Spleen (tissue), 13 donors: ENCODE measurements at places on chromosomes 16 and 17. TPM values are rescaled to one million over a fixed set of nuclear protein-coding genes. Genes with fewer than 3 reads are reported as not detected.

DNA sequence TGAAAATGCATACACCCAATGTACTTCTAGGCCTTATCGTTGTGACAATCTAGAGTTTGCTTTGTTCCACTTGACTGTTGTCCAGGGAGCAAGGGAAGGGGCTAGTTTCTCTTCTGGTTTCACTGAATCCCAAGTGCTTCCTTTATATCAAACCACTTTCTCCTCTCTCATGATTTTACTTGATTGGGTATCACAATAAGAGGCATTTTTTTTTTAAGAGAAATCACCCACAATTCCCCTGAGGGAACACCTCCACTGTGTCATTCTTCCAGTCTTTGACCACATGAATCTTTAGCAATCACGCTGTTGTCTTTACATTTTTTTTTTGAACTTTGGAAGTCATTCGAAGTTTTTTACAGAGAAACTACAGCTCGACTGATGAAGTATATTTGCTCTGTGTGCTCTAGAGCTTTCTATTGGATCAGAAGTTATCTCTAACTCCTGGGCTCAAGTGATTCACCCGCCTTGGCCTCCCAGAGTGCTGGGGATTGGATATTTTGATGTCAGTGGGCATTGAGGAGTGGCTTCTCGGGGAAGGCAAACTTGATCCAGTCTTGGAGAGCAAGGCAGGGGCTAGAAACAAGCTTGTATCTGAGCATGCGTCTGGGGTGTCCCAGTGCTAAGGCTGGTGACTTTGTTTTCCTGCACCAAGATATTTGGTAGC lies 3.0 kb downstream of the CDH1 start:
- peaks cover 40% of the 10 kb centered on the region for H3K4me1 ChIP-seq
- no peak overlapping the region for H3K27ac ChIP-seq
- no peak for DNase-seq
- no peaks in the 10 kb centered on the region for H3K36me3 ChIP-seq
- no peak overlapping the region for H3K4me3 ChIP-seq
- peaks cover 27% of the 10 kb centered on the region for H3K27me3 ChIP-seq

METRNL gene
- 48.1 TPM for total RNA-seq

- H3K27me3 ChIP-seq = no peaks in the 10 kb centered on the region
- peaks cover 5% of the 10 kb centered on the region for H3K36me3 ChIP-seq
- peaks cover 13% of the 10 kb centered on the region for H3K4me1 ChIP-seq
- H3K27ac ChIP-seq = no peak overlapping the region
Observed at GRCh38 chr17:42797067-42798007, 1.2 kb downstream of the COA3 start.

DNA sequence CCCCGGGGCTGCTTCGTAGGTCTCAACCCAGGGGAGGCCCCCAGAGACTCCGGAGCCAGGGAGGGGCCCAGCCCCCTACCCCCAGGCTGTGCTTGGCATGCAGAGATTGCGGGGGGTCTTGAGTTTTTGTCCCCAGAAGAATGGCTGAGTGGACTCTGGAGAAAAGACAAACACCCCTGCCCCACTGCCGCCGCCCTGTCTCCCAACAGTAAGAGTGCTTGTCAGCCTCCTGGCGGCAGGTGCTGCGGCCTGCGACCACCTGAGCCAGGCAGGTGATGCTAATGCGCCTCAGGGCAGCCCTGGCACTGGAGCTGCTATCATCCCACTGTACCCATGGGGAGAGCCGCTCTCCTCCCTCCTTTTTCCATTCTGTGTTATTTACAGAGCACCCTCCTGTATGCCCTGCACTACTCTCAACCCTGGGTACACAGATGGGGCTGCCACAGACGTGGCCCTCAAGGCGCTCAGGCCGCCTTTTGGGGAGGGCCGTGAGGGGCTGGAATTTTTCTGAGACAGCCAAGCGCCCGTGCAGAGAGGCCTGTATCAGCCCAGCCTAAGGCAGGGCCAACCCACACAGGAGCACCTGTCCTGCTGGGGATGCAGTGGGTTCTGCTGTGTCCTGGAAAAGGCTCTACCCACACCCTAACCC lies 2.6 kb upstream of the IL17C start:
- no peak overlapping the region for H3K4me3 ChIP-seq
- H3K27me3 ChIP-seq = peaks cover 16% of the 10 kb centered on the region
- H3K4me1 ChIP-seq = peaks cover 60% of the 10 kb centered on the region
- H3K36me3 ChIP-seq = peaks cover 18% of the 10 kb centered on the region
- DNase-seq = peak; percentile 75

GRCh38 chr17:1473841-1474240 lies 17.8 kb upstream of the CRK start:
- no peak for DNase-seq
- H3K27me3 ChIP-seq = no peaks in the 10 kb centered on the region
- H3K4me3 ChIP-seq = no peak overlapping the region

DNA sequence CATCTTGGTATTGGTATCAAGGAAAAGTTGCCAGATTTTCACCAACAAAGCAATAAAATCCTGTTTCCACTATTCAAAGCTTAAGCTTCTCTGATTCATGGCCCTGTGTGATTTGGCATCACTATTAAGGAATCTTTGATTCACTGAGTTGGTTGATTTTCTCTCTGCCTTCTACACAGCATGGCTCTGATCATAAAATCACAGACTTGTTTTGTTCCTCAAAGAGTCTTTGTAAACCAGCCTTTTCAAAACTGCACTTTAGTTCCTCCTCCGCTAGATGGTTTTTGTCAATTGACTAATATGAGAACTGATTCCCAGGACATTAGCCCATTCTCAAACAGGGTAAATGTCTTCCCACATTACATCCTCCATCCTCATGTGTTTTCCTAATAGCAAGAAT lies 197.6 kb downstream of the DNAH9 start:
- no peak overlapping the region for H3K27ac ChIP-seq
- H3K27me3 ChIP-seq = no peaks in the 10 kb centered on the region
- no peaks in the 10 kb centered on the region for H3K36me3 ChIP-seq
- no peak overlapping the region for H3K4me3 ChIP-seq
- no peaks in the 10 kb centered on the region for H3K4me1 ChIP-seq

- H3K4me3 ChIP-seq = no peak overlapping the region
- no peaks in the 10 kb centered on the region for H3K27me3 ChIP-seq
- peaks cover 61% of the 10 kb centered on the region for H3K4me1 ChIP-seq
- H3K36me3 ChIP-seq = no peaks in the 10 kb centered on the region
Observed at GRCh38 chr17:57940653-57941329, 14.4 kb downstream of the CUEDC1 start.

- no peak overlapping the region for H3K4me3 ChIP-seq
- H3K36me3 ChIP-seq = no peaks in the 10 kb centered on the region
- no peak for DNase-seq
- H3K27ac ChIP-seq = no peak overlapping the region
- no peaks in the 10 kb centered on the region for H3K27me3 ChIP-seq
- no peaks in the 10 kb centered on the region for H3K4me1 ChIP-seq
Observed at GRCh38 chr16:54143934-54144571, 142.5 kb downstream of the IRX3 start.

- H3K36me3 ChIP-seq = no peaks in the 10 kb centered on the region
- H3K4me1 ChIP-seq = peaks cover 15% of the 10 kb centered on the region
- peak; percentile 90 for DNase-seq
- H3K27ac ChIP-seq = peak within 1 kb of the TSS; percentile 43
Observed at GRCh38 chr16:28609631-28610594, at the start of gene SULT1A1. Gene SULT1A1 (minus strand): TSS chr16:28610044. CDS start chr16:28608855, 1,189 bp downstream.

CCDC78 gene
- 3.1 TPM for total RNA-seq

- DNase-seq = no peak
- H3K4me1 ChIP-seq = peaks cover 26% of the 10 kb centered on the region
Observed at GRCh38 chr17:37816950-37817349, 72.1 kb upstream of the HNF1B start.

GRCh38 chr17:1883536-1883935 lies 53.7 kb downstream of the RPA1 start:
- no peak overlapping the region for H3K27ac ChIP-seq
- no peak overlapping the region for H3K4me3 ChIP-seq
- no peak for DNase-seq
- peaks cover 92% of the 10 kb centered on the region for H3K36me3 ChIP-seq
- no peaks in the 10 kb centered on the region for H3K4me1 ChIP-seq

ITGB3 gene
- 30.8 TPM for total RNA-seq
